ENCODE measurements at places on chromosomes 11 and 22. TPM values are rescaled to one million over a fixed set of nuclear protein-coding genes. Genes with fewer than 3 reads are reported as not detected.
A peak's percentile ranks its signal among the peaks of the same experiment; 100 is the strongest.

FOLR1 gene
- 0.32 TPM for total RNA-seq

GRCh38 chr11:75040167-75040770 is 51.5 kb downstream of the NEU3 start:
- peak; percentile 67 for DNase-seq

NXPE1 gene
- not detected for total RNA-seq

- DNase-seq: no peak
Observed at GRCh38 chr11:115580927-115581680, 76.9 kb upstream of the CADM1 start.

DNA sequence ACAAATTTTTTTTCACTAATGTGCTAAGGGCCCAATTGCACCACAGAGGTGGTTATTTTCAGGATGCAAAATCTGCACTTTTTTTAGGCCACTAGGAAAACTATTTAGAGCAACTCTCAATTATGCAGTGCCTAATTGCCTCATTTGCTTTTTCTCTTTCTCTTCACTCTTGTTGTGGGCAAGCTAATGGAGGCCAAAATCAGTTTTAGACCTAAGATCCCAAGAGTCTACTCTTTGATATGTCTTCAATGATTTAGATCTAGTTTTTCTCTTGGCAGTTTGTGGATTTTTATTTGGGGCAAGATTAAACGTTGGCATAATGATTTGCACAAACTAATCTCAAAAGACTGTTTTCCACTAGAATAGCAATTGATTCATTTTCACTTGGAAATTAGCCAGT is 1996.9 kb downstream of the LRRC4C start:
- DNase-seq: no peak

- DNase-seq: no peak
Observed at GRCh38 chr22:45914309-45914708, 62.7 kb downstream of the WNT7B start.

DNA sequence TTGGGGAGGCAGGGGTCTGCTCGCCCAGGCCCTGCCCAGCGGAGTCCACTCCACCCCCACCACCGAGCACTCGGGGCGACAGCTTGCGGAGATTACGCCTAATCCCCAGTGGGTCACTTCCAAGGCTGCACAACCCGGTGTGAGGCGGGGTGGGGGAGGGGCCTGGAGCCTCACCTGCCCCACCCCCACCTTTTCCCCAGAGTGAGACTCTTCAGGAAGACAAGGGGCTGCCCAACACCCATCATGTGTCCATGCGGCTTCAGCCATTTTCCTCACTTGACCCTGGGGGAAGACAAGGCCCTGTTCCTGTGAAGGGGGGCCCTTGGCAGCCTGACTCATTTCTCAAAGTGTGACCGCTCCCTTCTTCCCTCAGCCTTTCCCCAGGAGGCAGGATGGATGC is 12.5 kb downstream of the SYNGR1 start:
- DNase-seq: no peak

GRCh38 chr11:17803754-17804334 is 69.3 kb downstream of the KCNC1 start:
- no peak for DNase-seq

OR5B21 gene
- total RNA-seq: not detected

MB gene
- 0.55 TPM for total RNA-seq

- no peak for DNase-seq
Observed at GRCh38 chr11:94028436-94028835, 7.3 kb downstream of the HEPHL1 start.

CSTPP1 gene
- 15.3 TPM for total RNA-seq

SLC15A3 gene
- 47.4 TPM for total RNA-seq

- DNase-seq: peak; percentile 97
Observed at GRCh38 chr11:19712281-19713195, at the start of gene NAV2. Gene NAV2 (plus strand): TSS chr11:19712837. CDS start chr11:19713696, 859 bp downstream.

CALCA gene
- not detected for total RNA-seq

- no peak for DNase-seq
Observed at GRCh38 chr11:24391167-24391566, 105.7 kb upstream of the LUZP2 start.

- no peak for DNase-seq
Observed at GRCh38 chr11:122261546-122261945, 145.5 kb upstream of the BLID start.

TSPAN32 gene
- 1.3 TPM for total RNA-seq

DNA sequence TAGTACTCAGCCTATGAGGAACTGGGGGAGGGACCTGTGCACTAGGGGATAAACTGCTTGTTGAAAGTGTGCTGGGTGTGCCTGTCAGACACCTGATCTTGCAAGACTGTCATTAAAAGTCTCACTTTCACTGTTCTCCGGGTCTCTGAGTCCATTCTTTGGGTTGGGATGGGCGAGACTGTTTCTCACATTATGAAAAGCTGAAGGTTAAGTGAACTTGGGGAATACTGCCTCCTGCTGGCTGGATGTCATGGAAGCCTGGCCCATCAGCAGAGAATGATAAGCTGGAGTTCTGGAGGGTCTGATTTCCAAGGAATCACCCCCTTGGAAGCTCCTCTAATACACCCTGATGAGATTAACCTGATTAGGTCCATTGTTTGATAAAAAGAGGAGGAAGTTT is 9.0 kb upstream of the VPREB1 start:
- no peak for DNase-seq

- no peak for DNase-seq
Observed at GRCh38 chr11:31424652-31425051, 55.0 kb downstream of the DNAJC24 start.

MOGAT2 gene
- total RNA-seq: 0.32 TPM

GRCh38 chr11:78652843-78653239 is 78.2 kb upstream of the NARS2 start:
- no peak for DNase-seq

DNA sequence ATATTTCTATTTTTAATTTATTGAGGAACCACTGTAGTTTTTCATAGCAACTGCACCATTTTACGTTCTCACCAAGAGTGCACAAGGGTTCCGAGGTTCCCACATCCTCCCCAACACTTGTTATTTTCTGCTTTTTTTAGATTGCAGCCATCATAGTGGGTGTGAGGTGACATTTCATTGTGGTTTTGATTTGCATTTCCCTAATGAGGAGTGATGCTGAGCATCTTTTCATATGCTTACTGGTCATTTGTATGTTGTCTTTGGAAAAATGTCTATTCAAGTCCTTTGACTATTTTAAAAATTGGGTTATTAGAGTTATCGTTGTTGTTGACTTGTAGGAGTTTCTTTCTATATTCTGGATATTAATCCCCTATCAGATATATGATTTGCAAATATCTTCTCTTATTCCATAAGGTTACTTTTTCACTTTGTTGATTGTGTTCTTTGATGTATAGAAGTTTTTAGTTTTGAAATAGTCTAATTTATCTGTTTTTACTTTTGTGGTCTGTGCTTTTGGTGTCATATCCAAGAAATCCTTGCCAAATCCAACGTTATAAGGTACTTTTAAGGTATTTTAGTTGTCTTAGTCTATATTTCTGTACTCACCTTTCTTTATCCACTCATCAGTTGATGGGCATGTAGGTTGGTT is 9.0 kb downstream of the NEAT1 start:
- DNase-seq: no peak

GLYATL2 gene
- total RNA-seq: not detected

DNA sequence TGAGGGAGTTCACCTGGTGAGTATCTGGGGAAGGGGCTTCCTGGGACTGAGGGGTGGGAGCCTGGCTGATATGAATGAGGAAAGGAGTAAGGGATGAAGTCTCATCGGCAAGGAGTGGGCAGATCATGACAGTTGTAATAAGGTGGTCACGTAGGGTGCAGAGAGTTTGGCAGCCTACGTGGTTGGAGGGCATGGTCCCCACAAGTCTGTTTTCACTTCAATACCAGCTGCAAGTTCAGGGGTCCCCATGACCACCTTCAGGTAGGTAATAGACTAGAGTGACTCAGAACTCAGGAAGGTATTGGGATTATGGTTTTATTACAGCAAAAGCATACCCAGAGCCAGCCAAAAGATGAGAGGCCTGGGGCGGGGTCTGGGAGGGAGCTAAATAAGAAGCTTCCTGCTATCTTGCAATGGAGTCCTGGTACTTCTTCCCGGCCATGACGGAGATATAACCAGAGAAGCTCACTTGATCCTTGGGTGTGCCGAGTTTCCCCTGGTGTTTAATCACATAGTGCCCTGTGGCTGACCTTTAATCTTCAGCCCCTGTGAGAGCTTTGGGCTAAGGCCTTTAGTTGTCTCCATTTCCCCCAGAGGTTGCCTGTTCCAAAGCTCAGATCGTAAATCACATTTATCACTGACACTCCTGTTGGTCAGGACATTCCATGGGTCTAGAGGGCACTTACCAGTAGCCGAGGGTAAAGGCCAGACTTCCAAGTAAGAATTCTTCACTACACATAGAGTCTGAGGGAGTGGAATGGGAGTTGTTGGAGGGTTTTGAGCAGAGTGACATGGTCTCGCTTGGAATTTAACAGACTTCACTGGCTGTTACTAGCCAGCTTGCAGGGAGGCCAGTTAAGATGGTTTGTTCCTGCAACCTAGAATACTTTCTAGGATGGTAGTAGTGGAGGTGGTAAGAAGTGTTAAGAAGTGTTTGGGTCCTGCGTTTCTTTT is 9.1 kb downstream of the SLC3A2 start:
- no peak for DNase-seq

- DNase-seq: no peak
Observed at GRCh38 chr22:49088801-49089791, 738.6 kb downstream of the BRD1 start.

MIEF1 gene
- total RNA-seq: 42.9 TPM

- no peak for DNase-seq
Observed at GRCh38 chr11:127458561-127458960, 458.0 kb upstream of the KIRREL3 start.

- no peak for DNase-seq
Observed at GRCh38 chr11:31810779-31811647, at the start of gene PAX6. Gene PAX6 (minus strand): TSS chr11:31811322. CDS start chr11:31806411, 4,911 bp downstream.

GRCh38 chr11:22787551-22788162 is 41.9 kb downstream of the SVIP start:
- no peak for DNase-seq

TRPM5 gene
- not detected for total RNA-seq

DNA sequence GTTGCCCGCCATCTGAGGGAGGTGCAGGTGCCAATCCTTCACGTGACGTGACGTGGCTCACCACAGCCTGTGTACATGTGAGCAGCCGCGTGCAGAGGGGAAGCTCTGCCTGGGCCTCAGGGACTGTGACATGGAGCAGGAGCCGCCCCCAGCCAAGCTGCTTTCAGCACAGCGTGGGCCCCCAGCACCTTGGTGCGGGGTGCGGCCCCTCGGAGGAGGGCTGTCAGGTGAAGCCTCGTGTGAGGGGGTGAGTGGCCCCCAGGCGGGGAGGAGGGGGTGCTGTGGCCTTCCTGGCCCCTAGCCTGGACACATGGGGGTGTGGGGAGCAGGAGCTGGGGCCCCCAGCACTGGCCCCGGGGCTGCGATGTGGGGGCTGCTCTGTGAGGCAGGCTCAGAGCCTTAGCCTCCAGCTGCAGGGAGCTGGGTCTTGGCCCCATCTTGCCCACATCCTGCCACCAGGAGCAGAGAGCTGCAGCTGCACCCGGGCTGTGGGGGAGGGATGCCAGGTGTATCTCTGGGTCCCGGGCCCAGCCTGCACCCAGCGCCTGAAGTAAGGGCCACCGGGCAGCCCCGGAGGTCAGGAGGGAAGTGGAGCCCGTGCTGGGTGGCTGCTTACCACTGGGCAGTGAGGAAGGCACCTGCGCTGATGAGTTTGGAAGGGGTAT is at the start of gene ADORA2A:
TSS of gene ADORA2A (plus strand) at position 100 of the 665 bp plus-strand sequence. CDS start 5,806 bp downstream, outside the sequence.
- no peak for DNase-seq

DNA sequence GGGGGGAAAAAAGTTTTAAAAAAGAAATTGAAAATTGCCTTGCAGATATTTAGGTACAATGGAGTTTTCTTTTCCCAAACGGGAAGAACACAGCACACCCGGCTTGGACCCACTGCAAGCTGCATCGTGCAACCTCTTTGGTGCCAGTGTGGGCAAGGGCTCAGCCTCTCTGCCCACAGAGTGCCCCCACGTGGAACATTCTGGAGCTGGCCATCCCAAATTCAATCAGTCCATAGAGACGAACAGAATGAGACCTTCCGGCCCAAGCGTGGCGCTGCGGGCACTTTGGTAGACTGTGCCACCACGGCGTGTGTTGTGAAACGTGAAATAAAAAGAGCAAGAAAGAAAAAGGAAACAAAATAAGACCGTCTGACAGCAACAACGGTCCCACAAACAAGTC is 964.9 kb downstream of the NTM start:
- peak; percentile 73 for DNase-seq

ASRGL1 gene
- total RNA-seq: 22.6 TPM
